ENCODE measurements at places on chromosomes 13 and 19.

GRCh38 chr19:11964496-11964857 is 363 bp upstream of the ZNF763 start:
- peak; percentile 3 for DNase-seq

- DNase-seq = no peak
Observed at GRCh38 chr13:34698945-34699344, 243.1 kb upstream of the NBEA start.

GRCh38 chr19:48953990-48954594 is 583 bp upstream of the BAX start:
- no peak for DNase-seq

DNA sequence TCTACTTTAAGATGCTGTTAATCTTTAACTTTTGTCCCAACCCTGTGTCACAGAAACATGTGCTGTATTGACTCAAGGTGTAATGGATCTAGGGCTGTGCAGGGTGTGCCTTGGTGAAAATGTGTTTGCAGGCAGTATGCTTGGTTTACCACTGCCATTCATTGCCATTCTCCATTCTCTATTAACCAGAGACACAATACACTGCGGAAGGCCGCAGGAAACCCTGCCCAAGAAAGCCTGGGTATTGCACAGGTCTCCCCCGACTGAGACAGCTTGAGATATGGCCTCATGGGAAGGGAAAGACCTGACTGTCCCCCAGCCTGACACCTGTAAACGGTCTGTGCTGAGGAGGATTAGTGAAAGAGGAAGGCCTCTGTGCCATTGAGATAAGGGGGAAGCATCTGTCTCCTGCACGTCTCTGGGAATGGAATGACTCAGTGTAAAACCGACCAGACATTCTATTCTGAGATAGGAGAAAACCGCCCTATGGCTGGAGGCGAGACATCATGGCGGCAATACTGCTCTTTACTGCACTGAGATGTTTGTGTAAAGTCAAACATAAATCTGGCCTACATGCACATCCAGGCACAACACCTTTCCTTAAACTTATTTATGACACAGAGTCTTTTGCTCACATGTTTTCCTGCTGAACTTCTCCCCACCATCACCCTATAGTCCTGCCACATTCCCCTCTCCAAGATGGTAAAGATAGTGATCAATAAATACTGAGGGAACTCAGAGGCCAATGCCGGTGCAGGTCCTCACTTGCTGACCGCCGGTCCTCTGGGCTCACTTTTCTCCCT is 13.1 kb upstream of the ZNF888 start:
- no peak for DNase-seq

GRCh38 chr13:113805431-113806103 is 46.5 kb downstream of the TMEM255B start:
- DNase-seq = no peak

- DNase-seq = peak; percentile 53
Observed at GRCh38 chr13:114134111-114134943, 1.9 kb upstream of the RASA3 start.

GRCh38 chr13:110129539-110130186 is 177.3 kb downstream of the COL4A1 start:
- no peak for DNase-seq

GRCh38 chr19:35123573-35123972 is 8.0 kb downstream of the FXYD3 start:
- no peak for DNase-seq

- DNase-seq = no peak
Observed at GRCh38 chr13:101739382-101740178, 287.1 kb downstream of the ITGBL1 start.

DNA sequence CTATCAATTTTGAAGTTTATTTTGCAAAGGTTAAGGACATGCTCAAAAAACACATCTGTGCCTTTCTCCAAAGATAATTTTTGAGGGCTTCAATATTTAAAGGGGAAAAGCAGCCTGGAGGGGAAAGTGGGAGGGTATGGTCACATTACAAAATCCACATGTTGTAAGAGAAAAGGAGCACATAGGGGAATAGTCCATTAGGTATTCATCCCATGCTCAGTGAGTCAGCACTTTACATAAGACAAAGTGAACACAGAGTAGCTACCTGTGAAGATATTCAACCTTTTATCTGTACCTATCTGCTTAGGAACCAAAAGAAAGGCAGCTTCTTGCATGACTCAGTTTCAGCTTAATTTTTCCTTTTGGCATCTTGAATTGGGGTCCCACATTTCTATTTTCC is 932.0 kb downstream of the SLITRK6 start:
- no peak for DNase-seq

GRCh38 chr13:37665420-37665819 is 66.9 kb upstream of the POSTN start:
- no peak for DNase-seq

GRCh38 chr13:42038661-42039456 is 9.6 kb upstream of the DGKH start:
- no peak for DNase-seq

GRCh38 chr13:90640976-90641375 is 706.5 kb upstream of the MIR17HG start:
- no peak for DNase-seq

GRCh38 chr19:43966079-43966694 is 15.2 kb downstream of the ZNF221 start:
- DNase-seq = no peak

DNA sequence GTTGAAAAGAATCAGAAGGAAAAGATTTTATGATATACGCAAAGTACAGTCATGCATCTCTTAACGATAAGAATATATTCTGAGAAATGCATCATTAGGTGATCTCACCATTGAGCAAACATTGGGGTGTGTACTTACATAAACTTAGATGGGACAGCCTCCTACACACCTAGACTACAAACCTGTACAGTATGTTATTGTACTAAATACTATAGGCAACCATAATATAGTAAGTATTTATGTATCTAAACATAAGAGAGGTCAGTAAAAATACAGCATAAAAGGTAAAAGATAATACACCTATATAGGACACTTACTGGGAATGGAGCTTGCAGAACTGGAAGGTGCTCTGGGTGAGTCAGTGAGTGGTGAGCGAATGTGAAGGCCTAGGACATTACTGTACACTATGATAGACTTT is 254.6 kb downstream of the SPRY2 start:
- no peak for DNase-seq

DNA sequence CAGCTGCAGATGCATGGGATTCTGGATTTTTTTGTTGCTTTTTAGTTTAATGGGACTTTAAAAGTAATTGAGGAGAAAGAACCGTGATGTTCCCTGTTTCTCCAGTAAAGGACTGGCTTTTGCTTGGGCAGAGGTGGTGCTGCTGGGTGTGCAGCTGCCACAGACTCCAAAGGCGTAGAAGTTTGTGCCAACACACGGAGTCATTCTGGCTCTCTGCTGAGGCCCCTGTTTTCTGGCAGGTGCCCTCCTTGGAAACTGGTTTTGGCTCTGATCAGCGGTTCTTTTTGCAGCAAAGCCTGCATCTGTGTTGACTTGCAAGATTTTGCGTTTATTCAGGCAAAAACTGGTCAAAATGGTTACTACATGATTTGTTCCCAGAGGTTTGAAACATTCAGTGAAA is 16.0 kb upstream of the QTRT1 start:
- DNase-seq = no peak

DNA sequence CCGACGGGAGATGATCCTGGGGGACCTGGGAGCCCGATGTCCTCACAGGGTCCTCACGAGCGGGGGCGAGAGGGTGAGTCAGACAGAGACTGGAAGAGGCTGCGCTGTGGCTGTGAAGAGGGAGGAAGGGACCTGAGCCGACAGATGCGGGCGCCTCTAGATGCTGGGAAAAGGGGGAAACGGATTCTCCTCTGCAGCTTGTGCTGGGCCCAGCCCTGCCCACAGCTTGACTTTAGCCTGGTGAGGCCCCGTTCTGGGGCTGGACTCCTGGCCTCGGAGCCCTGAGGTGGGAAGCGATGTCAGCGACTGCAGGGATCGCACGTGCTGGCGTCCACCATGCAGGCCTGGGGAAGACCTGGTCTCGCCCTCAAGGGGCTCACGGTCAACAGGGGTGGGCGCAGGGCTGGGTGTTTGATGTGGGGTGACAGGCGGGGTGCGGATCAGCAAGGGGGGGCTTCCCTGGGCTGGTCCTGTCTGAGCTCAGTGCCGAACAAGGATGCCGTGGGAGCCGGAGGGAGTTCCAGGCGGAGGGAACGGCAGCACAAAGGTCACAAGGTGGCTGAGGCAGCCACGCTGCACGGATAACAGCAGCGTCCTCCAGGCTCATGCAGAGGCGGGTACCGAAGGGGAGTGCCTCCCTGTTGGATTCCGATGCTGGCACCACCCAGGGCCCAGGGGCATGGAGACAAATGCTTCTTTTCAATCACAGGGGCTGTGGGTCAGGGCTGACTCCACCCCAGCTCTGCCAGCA is 31.8 kb downstream of the PIP5K1C start:
- DNase-seq = no peak
